ENCODE measurements at places on chromosomes 4 and X. TPM values are rescaled to one million over a fixed set of nuclear protein-coding genes. Genes with fewer than 3 reads are reported as not detected.

DNA sequence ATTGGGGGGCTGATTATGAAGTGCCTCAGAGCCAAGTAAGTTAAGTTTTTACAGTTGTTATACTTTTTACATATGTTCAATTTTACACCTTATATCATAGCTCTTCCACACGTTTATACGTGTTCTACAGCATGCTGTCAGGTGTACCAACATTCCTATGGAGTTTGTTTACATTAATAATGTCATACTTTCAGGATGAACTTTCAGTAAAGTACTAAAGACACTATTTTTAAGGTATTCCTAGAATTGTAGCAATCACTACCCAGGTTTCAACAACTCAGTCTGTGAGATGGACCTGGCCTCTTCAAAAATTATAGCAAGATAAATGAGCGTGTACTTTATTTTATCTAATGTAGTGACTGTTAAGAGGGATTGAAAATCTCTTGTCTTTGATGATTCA, 92.6 kb downstream of the PTPN13 start:
- DNase-seq: no peak

The NHS gene
- 3.2 TPM for total RNA-seq

The NSUN7 gene
- 4.1 TPM for total RNA-seq

DNA sequence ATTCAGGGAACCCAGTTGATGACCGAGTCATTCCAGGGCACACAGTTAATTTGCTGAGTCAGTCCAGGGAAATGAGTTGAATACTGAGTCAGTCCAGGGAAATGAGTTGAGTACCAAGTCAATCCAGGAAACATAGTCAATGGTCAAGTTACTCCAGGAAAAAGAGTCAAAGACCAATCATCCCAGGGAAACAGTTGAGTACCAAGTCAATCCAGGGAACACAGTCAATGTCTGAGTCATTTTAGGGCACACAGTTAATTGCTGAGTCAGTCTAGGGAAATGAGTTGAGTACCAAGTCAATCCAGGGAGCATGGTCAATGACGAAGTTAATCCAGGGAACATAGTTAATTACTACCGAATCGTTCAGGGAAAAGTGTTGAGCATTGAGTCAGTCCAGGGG, 754.4 kb downstream of the NLGN4X start:
- no peak for DNase-seq

The NEXMIF gene
- 2.0 TPM for total RNA-seq

GRCh38 chr4:143375326-143376073, 38.8 kb downstream of the GAB1 start:
- DNase-seq: no peak
